Panc1 (cell line): ENCODE measurements at places on chromosomes 2 and 18. TPM values are rescaled to one million over a fixed set of nuclear protein-coding genes. Genes with fewer than 3 reads are reported as not detected.

GRCh38 chr2:181628590-181629585, 28.0 kb downstream of the CERKL start:
- H3K36me3 ChIP-seq, result no peaks in the 10 kb centered on the region
- DNase-seq, result no peak
- H3K4me3 ChIP-seq, result no peak overlapping the region

- no peaks in the 10 kb centered on the region for H3K36me3 ChIP-seq
- H3K27ac ChIP-seq, result no peak overlapping the region
- no peak for DNase-seq
- no peaks in the 10 kb centered on the region for H3K27me3 ChIP-seq
These were observed 18.8 kb downstream of the CYP26B1 start for GRCh38 chr2:72128843-72129227.

DNA sequence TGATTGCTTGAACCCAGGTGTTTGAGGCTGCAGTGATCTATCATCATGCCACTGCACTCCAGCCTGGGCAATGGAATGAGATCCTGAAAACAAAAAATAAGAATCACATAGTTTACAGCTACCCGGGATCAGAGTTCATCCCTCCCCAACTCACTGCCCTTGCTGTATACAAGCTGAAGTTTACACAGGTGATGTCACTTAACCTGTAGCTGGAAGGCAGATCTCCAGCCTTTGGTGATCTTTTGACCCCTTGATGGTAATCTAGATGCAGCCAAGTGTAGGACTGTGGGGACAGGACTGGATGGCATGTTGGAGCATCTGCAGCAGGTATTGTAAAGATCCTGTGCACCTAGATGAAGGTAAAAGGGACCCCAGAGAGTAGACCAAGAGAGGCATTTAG, 66.7 kb upstream of the SLC14A2 start:
- H3K27ac ChIP-seq, result no peak overlapping the region
- H3K27me3 ChIP-seq, result no peaks in the 10 kb centered on the region; the same call in 1 of the 2 replicates
- no peaks in the 10 kb centered on the region for H3K36me3 ChIP-seq
- no peaks in the 10 kb centered on the region for H3K4me1 ChIP-seq

MYO5B gene
- 0.31 TPM for total RNA-seq

DNA sequence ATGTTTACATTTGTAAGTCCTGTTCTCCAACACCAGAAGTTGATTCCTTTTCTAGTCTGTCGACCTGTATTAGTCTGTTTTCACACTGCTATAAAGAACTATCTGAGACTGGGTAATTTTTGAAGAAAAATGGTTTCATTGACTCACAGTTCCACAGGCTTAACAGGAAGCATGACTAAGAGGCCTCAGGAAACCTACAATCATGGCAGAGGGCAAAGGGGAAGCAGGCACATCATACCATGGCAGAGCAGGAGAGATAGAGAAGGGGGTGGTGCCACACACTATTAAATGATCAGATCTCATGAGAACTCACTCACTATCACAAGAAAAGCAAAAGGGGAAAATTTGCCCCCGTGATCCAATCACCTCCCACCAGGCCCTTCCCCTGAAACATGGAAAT, 112.8 kb upstream of the MAP3K20 start:
- peaks cover 10% of the 10 kb centered on the region for H3K4me1 ChIP-seq
- no peak for DNase-seq
- no peak overlapping the region for H3K27ac ChIP-seq

GRCh38 chr18:24936691-24937090, 415.3 kb downstream of the ZNF521 start:
- no peak for DNase-seq
- no peaks in the 10 kb centered on the region for H3K27me3 ChIP-seq
- no peaks in the 10 kb centered on the region for H3K36me3 ChIP-seq
- no peak overlapping the region for H3K27ac ChIP-seq
- H3K4me3 ChIP-seq, result no peak overlapping the region
- H3K4me1 ChIP-seq, result no peaks in the 10 kb centered on the region

KRTCAP3 gene
- total RNA-seq, result 1.9 TPM

CNGA3 gene
- not detected for total RNA-seq

NMUR1 gene
- total RNA-seq, result 0.28 TPM

GRCh38 chr2:198134293-198134955, 330.0 kb downstream of the PLCL1 start:
- no peak overlapping the region for H3K27ac ChIP-seq
- H3K4me3 ChIP-seq, result no peak overlapping the region
- no peaks in the 10 kb centered on the region for H3K4me1 ChIP-seq
- H3K36me3 ChIP-seq, result no peaks in the 10 kb centered on the region; the same call in 1 of the 2 replicates

GRCh38 chr2:18062892-18063291, 184.4 kb downstream of the KCNS3 start:
- H3K4me1 ChIP-seq, result no peaks in the 10 kb centered on the region
- H3K27me3 ChIP-seq, result no peaks in the 10 kb centered on the region
- no peak overlapping the region for H3K27ac ChIP-seq
